Stimulated activated CD8-positive, alpha-beta memory T cell treated with anti-CD3 and anti-CD28 coated beads, Interleukin-7, amount 100 ng/mL, for 1 hour (primary cell): ENCODE measurements at places on chromosomes 1 and 21.

DNA sequence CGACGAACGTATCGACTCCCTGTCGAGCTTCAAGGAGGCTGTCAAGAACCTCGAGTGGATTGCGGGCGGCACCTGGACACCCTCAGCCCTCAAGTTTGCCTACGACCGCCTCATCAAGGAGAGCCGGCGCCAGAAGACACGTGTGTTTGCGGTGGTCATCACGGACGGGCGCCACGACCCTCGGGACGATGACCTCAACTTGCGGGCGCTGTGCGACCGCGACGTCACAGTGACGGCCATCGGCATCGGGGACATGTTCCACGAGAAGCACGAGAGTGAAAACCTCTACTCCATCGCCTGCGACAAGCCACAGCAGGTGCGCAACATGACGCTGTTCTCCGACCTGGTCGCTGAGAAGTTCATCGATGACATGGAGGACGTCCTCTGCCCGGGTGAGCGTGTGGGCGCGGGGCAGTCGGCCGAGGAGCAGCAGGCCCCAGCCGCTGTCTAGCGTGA lies 28.0 kb downstream of the COL6A2 start:
- no peak for DNase-seq

DNA sequence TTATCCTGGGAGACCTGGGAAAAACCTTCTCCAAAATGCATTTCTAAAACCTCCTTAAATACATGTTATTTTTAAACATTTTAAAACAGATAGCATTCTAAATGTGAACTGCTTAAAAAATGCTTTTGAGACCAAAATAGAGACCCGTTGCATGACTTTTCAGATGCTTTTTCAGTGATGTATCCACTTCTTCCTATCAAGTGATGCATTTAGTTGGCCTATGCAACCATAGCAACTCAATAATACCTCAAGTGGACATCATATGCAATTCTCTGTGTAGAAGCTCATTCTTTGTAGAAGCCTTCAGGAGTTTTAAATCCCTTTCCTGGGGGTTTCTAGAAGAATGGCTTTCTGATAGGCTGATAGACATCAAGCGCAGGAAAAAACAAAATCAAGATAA lies 94.5 kb upstream of the RAVER2 start:
- no peak for DNase-seq

- DNase-seq: no peak
These were observed 59.9 kb downstream of the TOR3A start for GRCh38 chr1:179141592-179142251.

DNA sequence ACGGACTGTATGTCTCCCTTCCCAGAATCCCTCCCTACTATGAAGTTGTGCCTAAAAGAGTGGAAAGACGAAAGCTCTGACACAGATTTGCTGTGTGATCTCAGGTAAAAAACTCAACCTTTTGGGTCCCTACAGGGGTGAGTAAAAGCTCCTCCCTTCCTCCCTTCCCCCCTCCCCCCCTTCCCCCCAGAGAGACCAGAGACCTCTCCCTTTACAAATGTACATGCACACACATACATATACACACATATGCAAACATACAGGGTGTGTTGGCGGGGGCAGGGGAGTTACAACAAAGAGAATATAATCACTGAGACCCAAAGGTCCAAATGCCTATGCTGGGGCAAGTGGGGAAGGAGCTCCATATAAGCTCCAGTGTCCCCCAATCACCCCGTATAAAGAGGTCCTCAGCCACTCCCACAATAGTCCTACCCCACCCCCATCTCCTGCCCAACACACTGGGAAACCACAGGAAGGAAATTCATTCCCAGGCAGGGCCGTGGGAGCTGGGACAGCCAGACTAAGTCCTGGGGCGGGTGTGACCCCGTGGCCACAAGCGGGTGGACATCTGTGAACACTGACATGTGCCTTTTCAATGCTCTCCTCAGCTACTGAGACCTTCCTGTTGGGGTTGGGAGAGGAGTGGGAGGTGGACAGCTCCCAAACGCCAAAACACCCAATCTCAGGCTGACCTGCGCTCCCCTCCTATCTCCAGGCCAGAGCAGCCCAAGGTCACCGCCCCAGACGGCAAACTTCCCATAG lies 2.0 kb downstream of the MEF2D start:
- DNase-seq: no peak

- DNase-seq: no peak
These were observed 25.0 kb downstream of the VASH2 start for GRCh38 chr1:212975111-212975918.

GRCh38 chr21:33825419-33825818 lies 90.2 kb downstream of the ATP5PO start:
- no peak for DNase-seq

- no peak for DNase-seq
These were observed 8.4 kb downstream of the LRP8 start for GRCh38 chr1:53319296-53320101.

GRCh38 chr21:41255190-41255589 lies 61.4 kb upstream of the FAM3B start:
- no peak for DNase-seq

- no peak for DNase-seq
These were observed 76.5 kb downstream of the DHRS3 start for GRCh38 chr1:12541274-12542137.
